Aorta (tissue), 5 donors: ENCODE measurements at places on chromosomes 16 and 17. TPM values are rescaled to one million over a fixed set of nuclear protein-coding genes. Genes with fewer than 3 reads are reported as not detected.

- H3K4me3 ChIP-seq = no peak overlapping the region
- no peak overlapping the region for H3K27ac ChIP-seq
- no peaks in the 10 kb centered on the region for H3K4me1 ChIP-seq
- no peak for DNase-seq
- H3K27me3 ChIP-seq = no peaks in the 10 kb centered on the region
These were observed 10.9 kb downstream of the SEC14L5 start for GRCh38 chr16:4968879-4969483.

- no peaks in the 10 kb centered on the region for H3K27me3 ChIP-seq
- no peaks in the 10 kb centered on the region for H3K36me3 ChIP-seq
- H3K27ac ChIP-seq = no peak overlapping the region
- no peak overlapping the region for H3K4me3 ChIP-seq
- H3K4me1 ChIP-seq = no peaks in the 10 kb centered on the region
These were observed 82.0 kb upstream of the ALOX12 start for GRCh38 chr17:6913608-6914443.

Gene CHST4
- total RNA-seq = not detected

Gene SEPTIN12
- not detected for total RNA-seq

GRCh38 chr16:68116256-68116867, 31.2 kb downstream of the NFATC3 start:
- no peak overlapping the region for H3K4me3 ChIP-seq
- DNase-seq = no peak
- no peaks in the 10 kb centered on the region for H3K36me3 ChIP-seq
- no peak overlapping the region for H3K27ac ChIP-seq

GRCh38 chr16:17408955-17409441, 61.8 kb downstream of the XYLT1 start:
- DNase-seq = no peak
- no peak overlapping the region for H3K4me3 ChIP-seq
- H3K36me3 ChIP-seq = no peaks in the 10 kb centered on the region
- H3K4me1 ChIP-seq = no peaks in the 10 kb centered on the region

Gene KATNIP
- 29.4 TPM for total RNA-seq

- no peaks in the 10 kb centered on the region for H3K36me3 ChIP-seq
- no peak for DNase-seq
- no peaks in the 10 kb centered on the region for H3K4me1 ChIP-seq
- no peaks in the 10 kb centered on the region for H3K27me3 ChIP-seq
- H3K4me3 ChIP-seq = no peak overlapping the region
These were observed 23.8 kb downstream of the TEX14 start for GRCh38 chr17:58667934-58668597.

DNA sequence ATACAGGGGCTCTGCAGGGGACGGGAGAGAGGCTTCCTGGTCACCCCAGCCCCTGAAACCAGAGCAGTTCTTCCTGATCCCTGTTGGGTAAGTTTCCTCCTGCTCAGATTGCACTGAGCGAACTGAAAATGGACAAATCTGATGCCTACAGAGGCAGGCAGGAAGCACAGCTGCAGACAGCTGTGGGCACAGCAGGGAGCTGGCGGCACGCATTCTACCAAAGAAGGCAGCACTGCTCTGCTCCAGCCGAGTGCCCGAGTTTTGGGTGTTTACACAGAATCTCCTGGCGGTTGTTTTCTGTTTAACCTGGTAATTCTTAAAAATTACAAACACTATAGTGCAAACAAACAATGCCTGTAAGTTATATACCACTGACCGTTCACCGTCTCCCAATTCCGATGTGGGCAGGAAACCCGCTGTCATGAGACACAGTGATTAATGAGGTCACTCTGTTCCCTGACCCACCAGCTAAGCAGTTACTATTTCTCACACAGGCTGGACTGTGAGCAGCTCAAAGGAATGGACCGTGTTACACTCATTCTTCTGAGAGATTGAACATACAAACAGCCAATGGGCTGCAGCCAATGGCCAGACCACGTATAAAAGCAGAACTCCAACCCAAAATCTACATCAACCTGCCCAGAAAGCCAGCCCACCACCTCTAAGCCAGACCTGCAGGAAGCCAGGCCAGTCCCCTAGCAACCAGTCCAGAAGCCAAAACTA, 25.5 kb downstream of the NSMCE1 start:
- peaks cover 10% of the 10 kb centered on the region for H3K4me1 ChIP-seq
- DNase-seq = peak; percentile 72
- H3K27me3 ChIP-seq = no peaks in the 10 kb centered on the region
- no peaks in the 10 kb centered on the region for H3K36me3 ChIP-seq
- peak overlapping the region; percentile 22 for H3K4me3 ChIP-seq

Gene EXOC3L1
- 4.4 TPM for total RNA-seq

- H3K27ac ChIP-seq = no peak overlapping the region
- no peak overlapping the region for H3K4me3 ChIP-seq
- DNase-seq = peak; percentile 63
- H3K36me3 ChIP-seq = no peaks in the 10 kb centered on the region
- H3K4me1 ChIP-seq = no peaks in the 10 kb centered on the region
These were observed 11.0 kb upstream of the DPEP1 start for GRCh38 chr16:89602273-89602951.
